ENCODE measurements at places on chromosomes 5 and 9.

DNA sequence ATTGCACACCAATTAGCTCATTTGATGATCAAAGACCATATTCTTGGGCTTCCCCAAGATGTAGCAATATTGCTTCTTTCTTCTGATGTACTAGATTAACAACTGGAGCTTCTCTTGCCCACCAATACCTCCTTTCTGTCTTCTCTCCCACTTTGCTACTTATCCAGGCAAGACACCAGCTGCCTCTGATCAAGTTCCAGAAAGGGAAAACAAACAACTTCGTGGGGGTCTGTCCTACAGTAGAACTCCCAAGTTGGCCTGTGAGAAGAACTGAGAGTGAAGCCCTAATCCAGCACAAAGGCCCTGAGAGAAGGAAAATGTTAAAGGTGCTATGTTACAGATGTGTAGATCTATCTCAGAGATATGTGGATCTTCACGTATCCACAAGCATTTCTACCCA is 44.9 kb downstream of the ADAMTS12 start:
- DNase-seq: no peak

- DNase-seq: no peak
These were observed 44.3 kb downstream of the UBE2QL1 start for GRCh38 chr5:6492934-6493333.

- no peak for DNase-seq
These were observed 12.3 kb upstream of the CAST start for GRCh38 chr5:96649681-96650540.

DNA sequence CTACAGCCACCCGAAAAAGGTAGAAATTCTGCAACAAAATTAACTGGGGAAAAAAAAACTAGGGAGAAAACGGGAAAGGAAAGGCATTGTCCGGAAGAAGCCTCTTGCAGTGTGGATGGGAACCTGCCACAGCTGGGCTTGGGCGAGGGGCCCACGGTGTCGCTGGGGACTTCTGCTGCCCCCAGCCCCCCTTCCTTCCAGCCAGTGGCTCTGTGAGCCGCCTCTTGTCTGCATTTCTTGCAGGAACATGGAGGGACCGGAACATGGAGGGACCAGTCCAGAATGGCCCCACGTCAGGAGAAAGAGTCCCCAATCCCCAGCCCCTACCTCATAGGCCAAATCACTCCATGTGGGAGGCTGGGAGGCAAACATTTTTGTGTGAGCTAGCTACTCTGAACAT is 36.9 kb upstream of the EXOC3 start:
- no peak for DNase-seq

DNA sequence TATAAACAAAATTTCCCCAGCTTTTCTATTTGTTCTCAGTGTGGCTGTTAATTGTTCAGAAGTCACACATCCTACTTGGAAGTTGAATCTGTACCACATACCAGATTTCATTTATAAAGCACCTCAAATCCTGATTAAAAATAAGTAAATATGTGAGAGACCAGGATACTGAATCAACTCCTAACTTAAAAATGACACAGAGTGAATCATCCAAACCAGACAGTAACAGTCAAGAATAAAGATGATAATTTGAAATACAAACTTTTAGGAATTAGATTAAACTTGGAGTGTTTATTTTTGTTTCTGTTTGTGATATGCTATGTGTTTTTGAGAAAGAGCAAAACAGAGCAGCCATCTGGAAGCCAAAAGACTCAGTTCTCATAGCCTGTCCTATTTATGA is 633.2 kb upstream of the RORB start:
- DNase-seq: no peak

- no peak for DNase-seq
These were observed 115.4 kb upstream of the NTRK2 start for GRCh38 chr9:84554069-84554664.

DNA sequence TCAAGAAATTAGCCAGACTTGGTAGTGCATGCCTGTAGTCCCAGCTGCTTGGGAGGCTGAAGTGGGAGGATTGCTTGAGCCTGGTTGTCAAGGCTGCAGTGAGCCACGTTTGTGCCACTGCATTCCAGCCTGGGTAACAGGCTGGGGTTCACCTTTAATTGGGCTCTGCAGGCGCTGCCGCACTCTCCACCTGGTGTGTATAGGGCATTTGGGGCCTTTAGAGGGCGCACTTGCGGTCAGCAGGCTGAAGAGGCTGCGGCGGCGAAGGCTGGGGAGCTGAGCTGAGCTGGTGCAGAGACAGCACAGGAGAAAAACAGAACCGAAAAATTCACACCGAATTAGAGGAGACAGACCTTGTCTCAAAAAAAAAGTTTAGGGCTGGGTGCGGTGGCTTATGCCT is 31.2 kb downstream of the CDK7 start:
- no peak for DNase-seq

- no peak for DNase-seq
These were observed 63.3 kb upstream of the CKS2 start for GRCh38 chr9:89247431-89248353.

- no peak for DNase-seq
These were observed 8.1 kb downstream of the TRIP13 start for GRCh38 chr5:900781-901180.

- no peak for DNase-seq
These were observed 57.5 kb upstream of the RXRA start for GRCh38 chr9:134268747-134269146.

DNA sequence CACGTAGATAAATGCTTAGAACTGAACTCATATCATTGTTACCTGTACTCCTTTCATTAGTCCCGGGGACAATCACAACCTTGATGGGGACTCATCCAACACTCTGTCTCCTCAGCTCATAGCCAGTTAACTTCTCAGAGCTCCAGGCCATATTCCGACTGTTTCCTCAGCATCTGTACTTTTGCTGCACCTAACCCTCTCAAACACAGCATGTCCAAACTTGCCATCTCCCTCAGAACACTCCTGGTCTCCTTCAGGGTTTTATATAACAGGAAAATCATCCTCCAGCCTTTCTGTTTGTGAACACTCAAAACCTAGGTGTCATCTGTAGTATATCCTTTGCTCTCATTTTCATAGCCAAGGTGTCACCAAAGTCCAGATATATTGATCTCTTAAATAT is 150.5 kb downstream of the CDH6 start:
- DNase-seq: no peak

- no peak for DNase-seq
These were observed 5.1 kb downstream of the POU5F2 start for GRCh38 chr5:93736284-93736683.

GRCh38 chr9:3962971-3963642 is 336.8 kb downstream of the GLIS3 start:
- DNase-seq: no peak

- no peak for DNase-seq
These were observed 56.6 kb downstream of the ELAVL2 start for GRCh38 chr9:23769307-23769935.

DNA sequence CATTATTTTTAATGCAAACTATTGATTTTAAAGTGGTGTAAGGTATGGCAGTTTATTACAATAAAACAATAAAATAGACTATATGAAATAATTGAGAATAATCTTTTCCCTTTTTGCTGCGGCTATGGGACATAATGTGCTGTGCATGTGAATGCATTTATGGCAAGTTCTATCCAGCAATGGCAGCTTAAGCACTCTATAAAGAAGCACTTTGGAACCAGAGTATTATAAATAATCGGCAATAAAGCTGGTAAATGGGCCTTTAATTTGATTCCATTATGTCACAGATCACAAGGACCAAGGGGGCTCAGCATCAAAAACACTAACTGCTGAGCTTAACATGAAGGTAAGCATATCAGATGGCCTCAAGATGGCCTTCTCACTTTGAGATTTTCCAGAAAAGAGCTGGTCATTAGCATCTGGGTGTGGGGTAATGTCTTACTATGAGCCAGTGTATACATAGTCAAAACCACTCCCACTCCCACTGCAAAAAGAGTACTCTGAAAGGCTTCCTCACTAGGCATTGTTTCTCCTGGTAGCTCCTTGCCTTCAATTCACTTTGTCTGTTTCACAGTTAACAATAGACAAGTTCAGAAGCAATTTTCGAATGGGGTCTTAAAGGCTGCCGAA is 97.1 kb upstream of the ASTN2 start:
- no peak for DNase-seq

DNA sequence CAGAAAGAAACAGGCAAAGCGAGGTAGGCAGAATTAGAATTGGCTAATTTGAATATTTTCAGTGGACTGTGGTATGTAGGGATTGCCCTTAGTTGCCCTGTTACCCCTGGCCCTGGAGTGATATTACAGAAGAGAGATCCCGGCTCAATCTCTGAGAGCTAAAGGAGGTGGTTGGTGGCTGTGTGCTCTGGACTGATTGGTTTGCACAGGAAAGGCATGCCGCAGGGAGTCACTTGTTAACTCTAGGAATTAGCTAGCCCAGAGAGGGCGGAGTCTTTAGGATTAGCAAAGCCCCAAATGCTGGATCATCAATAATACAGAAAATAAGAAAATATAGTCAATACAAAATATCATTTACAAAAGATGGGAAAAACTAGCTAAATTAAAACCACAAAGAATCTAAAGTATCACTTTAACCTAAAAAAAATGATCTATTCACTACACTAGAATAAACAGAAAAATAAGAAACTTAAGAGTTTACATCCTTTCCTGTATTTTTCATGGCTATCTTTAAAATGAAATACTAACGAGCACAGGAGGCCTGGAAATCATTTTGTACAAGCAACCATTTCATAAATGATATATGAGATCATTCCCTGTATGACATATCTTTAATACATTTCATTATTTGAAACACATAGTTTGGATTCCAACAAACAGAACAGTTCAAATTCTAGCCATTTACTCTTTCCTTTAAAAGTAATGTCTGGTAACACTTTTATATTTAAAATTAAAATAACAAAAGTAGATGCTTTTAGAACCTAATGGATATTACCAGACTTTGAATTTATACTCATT is 71.1 kb downstream of the GNAQ start:
- DNase-seq: no peak

DNA sequence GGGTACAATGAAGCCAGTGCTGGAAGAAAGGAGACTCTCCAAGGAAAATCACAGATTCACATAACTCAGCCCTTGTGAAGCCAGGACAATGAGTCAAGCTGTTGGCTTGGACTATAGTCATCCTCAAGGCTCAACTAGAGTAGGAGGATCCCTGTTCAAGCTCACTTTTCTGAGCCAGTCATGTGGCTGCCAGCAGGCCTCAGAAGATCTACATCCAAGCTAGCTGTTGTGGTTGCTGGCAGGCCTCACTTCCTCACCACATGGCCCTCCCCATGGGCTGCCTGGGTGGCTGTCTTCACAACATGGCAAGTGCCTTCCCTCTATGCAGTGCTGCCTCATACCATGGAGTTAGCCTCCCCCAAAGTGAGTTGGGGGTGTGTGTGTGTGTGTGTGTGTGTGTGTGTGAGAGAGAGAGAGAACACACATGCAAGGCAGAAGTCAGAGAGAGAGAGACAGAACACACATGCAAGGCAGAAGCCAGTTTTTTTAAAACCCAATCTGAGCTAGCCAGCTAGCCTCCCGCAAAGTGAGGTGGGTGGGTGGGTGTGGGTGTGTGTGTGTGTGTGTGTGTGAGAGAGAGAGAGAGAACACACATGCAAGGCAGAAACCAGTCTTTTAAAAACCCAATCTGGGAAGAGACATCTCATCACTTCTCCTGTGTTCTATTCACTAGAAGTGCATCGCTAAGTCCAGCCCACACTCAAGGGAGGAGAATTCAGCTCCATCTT is 17.1 kb downstream of the SCAI start:
- DNase-seq: no peak

- DNase-seq: no peak
These were observed 13.5 kb downstream of the TRAF1 start for GRCh38 chr9:120912958-120913646.

- DNase-seq: no peak
These were observed 9.8 kb upstream of the PURA start for GRCh38 chr5:140104100-140104499.

GRCh38 chr9:122315534-122315933 is 50.9 kb downstream of the MRRF start:
- peak; percentile 20 for DNase-seq

- DNase-seq: no peak
These were observed 164.8 kb downstream of the ZSWIM6 start for GRCh38 chr5:61496860-61497259.

DNA sequence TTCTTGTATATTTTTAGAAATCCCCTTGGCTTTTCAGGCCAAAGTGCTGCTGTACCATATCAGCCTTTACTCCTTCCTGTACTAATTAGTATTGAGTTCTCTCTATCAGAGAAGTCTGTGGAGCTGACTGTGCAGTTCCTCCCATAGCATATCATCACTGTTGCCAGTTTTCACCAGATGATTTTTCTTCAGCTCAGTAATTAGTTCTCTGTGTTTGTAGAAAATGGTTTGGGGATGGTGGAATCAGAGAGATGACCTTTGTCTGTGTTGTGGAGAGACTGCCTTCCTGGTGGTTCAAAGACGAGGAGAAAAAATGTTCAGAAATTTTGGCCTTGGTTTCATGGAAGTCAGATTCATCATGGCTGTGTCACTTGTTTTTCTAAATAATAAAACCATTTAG is 227.5 kb upstream of the ACTBL2 start:
- DNase-seq: no peak

- no peak for DNase-seq
These were observed 8.3 kb downstream of the TLE4 start for GRCh38 chr9:79580055-79580454.

DNA sequence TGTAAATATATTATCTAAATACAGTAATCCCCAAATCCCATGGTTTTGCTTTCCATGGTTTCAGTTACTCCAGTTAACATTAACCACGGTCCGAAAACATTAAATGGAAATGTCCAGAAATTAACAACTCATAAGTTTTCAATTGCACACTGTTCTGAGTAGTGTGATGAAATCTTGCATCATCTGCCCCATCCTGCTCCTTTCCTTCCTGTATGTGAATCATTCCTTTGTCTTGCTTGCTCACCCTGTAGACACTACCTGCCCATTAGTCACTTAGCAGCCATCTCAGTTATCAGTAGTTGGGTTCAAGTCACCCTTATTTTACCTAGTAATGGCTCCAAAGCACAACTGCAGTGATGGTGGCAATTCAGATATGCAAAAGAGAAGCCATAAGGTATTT is 1568.5 kb upstream of the WWC1 start:
- no peak for DNase-seq

- DNase-seq: no peak
These were observed 1114.0 kb downstream of the PTPRD start for GRCh38 chr9:9498846-9499245.

- no peak for DNase-seq
These were observed 185.0 kb downstream of the DAB2IP start for GRCh38 chr9:121836366-121836885.

DNA sequence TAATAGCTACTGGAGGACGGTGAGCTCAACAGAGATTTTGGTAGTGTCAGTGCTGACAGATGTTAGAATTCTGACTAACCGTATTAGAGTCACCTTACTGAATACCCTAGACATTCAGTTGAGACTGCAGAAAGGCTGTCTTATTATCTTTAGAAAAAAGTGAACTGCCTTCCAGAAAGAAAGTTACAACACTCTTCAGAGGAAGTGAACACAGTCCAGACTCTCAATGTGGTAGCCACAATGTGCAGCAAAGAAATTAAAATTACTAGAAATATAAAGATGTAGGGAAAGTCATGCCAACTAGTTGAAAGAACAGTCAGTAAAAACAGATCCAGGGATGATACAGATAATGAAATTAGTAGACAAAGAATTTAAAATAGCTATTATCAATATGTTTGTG is 47.1 kb upstream of the COL15A1 start:
- DNase-seq: no peak

All from NCI-H524 treated with DMSO at 0.1 percent for 48 hours (cell line).